NCI-H1417 (cell line): ENCODE measurements at places on chromosomes 3 and 15.

- no peak for DNase-seq
These were observed 74.3 kb downstream of the LIPC start for GRCh38 chr15:58506064-58506490.

DNA sequence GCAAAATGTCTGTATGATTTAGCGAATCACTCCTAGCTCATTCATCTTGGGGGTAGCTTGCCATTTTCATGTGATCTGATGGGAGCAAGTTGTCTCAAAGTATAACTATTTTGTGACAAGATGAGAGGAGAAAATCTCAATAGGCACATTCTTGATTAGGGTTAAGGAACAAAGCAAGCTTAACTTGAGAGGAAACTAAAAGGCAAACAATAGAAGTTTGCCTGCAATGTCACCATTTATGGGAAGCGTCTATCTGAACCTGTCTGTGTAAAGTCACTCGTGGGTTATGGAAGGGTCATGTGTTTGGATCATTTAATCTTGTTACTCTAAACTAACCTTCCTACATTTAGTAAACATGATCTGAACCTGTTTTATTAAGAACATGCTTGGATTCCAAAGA, 232.5 kb downstream of the CDIN1 start:
- DNase-seq: no peak

- DNase-seq: no peak
These were observed 1.9 kb downstream of the NDUFAF3 start for GRCh38 chr3:49023775-49024174.

DNA sequence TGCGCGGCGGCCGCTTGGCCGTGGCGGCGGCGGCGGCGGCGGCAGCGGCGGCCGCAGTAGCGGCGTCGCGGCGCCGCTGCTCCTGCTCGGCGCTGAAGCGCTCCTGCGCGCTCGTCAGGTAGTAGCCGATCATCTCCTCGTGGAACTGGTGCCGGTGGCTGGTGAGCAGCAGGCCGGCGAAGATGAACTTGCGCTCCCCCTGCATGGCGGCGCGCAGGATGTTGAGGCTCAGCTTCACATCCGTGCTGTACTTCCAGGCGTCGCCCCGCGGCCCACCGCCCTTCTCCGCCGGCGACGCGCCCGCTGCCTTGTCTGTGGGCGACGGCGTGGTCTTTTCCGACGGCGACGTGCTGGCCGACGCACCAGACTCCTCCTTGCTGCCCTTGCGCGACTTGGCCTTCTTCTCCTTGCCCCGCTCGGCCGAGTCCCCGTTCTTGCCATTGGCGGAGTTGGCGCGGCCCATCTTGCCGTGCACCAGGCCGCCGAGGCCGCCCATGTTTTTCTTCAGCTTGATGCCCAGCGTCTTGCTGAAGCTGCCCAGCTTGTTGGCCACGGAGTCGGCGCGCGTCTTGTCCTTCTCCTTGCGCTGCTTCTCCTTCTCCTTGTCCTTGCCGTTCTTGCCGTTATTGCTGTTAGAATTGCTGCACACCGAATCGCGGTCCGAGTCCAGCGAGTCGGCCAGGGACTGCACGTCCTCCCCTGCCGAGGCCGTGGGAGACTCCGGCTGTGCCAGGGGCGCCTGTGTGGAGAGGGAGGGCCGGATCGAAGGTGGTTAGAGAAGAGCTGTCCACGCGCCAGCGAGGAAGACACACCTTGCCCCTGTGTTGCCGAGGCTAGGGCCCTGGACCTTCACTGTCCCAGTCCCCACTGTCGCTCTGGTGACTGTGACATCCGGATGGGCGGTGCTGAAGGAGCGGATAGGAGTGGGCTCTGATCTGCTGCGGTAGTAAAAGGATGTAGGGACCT, 157.6 kb downstream of the KLF13 start:
- DNase-seq: no peak

DNA sequence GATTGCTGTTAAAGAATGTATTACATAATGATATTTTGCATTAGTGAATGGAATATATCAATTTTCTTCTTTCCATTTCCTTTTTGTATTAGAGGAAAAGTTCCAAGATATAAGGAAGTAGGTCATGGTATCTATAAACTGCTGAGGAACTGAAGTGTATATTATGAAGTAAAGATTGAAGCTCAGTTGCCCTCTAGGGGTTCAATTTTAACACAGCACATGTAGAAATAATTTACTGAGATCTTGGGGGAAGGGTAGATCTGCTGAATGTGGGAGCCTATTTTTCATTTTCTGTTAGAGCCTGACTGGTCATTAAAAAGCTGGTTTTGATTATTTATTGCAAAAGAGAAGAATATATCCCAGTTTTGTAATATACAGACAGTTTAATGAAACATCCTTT, 45.2 kb downstream of the CMC1 start:
- DNase-seq: no peak

GRCh38 chr15:68992696-68993095, 21.8 kb upstream of the NOX5 start:
- DNase-seq: no peak

DNA sequence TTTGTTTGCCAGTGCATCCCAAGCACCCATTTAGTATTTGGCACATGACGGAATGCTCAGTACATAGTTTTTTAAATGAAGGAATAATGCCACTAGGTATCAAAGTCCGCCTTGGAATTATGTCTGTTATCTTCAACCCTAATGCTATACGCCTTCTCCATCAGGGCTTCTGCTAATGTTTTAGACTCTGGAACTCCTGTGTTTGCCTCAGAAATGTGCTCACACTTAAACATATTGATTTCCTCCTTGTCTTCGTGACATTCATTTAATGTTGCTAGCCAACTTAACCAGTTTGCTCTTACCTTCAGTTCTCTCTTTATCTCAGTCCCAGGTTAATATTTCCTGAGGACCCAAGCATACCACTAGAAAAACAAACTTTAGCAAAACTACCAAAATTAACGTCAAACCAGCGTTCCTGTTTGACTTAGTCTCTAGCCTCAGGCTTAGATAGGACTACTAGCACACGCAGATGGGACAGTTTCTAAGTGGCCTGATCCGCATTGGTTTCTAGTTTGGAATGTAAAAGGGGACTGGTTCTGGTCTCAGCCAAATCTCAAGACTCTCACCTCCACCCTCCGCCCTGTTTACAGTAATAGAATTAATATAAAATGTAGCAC, 81.4 kb downstream of the IL1RAP start:
- DNase-seq: no peak

DNA sequence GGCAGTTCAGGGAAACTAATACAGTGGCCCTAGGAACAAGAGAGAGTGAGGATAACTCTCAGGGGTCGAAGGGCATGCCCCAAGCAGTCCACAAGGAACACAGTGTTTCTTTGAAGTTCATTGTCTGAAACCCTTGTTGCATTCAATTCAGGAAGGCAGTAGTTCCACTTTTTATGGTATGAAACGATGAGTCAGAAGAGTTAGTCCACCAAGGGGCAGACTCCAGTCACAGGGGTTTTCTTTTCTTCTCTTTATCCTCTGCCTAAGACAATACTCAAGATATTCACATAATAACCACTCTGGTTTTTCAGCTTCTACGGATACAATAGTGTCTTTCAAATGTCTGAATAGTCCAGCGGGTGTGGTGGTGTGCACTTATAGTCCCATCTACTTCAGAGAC, 23.7 kb upstream of the TICRR start:
- DNase-seq: no peak

- no peak for DNase-seq
These were observed 18.9 kb upstream of the FBN1 start for GRCh38 chr15:48664436-48664835.

DNA sequence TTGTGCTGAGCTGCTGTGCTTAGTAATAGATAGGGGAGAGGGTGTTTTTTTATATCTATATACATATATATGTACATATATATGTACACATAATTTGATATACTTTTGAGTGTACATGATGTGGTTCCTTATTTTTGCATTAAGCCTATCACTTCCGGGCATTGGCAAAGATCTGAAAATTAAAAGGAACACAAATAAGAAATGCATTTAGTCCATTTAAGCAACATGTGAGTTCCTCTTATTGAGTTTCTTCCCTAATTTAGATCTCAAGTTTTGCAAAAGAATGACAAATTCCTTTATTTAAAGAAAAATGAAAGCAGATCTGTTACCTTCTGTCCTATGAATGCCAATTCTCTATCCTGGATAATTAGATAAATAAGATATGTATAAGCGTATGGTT, 435.1 kb downstream of the LPP start:
- no peak for DNase-seq

DNA sequence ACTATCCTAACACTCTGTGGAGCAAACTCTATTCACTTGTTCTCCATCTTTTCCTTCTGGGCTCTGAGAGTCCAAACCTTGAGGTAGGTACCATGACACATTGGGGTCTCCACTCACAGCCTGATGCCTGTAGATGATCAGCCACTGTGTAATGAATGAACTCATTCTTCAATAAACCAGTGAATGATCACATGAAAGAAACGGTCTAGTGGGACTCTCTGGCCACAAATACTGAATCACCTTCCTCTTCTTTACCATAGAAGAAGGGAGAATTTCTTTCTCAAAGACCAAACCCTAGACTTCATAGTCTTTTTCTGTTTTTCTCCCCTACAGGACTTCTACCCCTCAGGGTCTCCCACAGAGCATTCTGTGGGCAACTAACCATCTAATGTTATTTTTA, 20.5 kb upstream of the ABHD2 start:
- DNase-seq: no peak

DNA sequence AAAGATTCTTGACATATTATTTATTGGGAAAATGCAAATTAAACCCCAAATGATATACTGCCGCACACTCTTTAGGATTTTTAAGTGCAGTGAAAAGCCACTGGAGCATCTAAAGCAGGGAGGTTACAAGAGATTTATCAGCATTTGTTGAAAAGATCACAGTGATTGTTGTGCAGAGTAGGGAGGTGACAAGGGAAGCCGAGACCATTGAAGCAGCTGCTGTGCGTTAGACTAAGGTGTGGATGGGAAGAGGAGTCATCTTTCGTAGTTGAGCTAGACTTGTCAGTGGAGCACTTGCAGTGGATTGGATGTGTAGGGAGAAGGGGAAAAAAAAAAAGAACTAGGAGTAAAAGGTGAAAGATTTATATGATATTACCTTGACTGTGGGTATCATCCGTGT, 854.6 kb downstream of the NTRK3 start:
- DNase-seq: no peak

GRCh38 chr3:129608087-129608935, 1.8 kb upstream of the PLXND1 start:
- peak; percentile 68 for DNase-seq

DNA sequence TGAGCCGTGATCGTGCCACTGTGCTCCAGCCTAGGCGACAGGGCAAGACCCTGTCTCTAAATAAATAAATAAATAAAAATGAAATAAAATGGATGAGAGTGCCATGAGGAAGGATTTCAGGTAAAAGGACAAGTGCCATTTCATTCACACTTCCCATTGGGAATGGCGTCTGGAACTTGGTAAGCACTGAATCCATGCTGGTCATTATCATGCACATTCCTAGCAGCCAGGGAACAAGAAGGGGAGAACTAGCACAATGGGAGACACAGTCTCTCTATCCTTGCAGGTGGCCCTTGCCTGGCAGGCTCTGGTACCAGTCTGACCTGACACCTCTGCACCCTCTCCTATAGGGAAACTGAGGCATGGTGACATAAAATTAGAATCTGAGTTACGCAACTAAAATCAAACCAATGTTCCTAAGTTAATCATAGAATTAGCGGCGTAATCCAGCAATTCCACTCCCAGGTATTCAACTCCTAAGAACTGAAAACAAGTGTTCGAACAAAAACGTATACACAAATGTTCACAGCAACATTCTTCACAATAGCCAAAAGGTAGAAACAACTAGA, 70.8 kb upstream of the MFGE8 start:
- no peak for DNase-seq

DNA sequence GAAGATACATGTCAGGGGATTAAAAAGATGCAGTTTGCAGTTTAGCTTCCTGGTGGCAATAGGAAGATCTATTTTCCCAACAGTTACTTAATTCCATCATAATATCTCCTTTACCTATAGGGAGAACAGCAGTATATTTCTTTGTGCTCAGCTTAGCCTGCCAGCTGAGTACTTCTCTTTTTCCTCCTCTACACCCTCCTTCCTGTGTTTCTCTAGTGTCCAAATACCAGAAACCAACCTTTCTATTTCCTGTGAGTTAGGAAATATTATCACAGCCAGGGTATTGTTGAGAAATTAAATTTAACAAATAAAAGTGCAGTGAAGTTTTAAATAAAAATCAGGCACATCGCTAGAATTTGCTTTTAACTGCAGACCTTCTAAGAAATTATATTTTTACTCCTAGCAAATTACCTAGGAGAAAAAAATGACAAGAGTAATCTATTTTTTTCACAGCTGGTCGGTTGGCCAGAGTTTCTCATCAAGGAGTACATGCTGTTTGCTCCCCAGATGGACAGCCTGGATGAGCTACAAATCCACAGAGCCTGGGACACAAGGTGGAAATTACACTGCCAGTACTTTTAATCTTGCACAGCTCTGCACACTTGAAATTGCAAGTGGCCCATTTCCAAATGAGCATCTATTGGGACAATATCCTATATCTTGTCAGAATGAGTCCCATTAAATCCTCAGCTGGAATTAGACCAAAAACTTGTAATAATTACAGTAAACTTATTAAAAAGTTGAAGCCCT, 185.2 kb upstream of the CFAP20DC start:
- no peak for DNase-seq

- no peak for DNase-seq
These were observed 25.6 kb downstream of the MITF start for GRCh38 chr3:69764861-69765260.

- DNase-seq: no peak
These were observed 4.6 kb upstream of the LMOD3 start for GRCh38 chr3:69126999-69127398.

DNA sequence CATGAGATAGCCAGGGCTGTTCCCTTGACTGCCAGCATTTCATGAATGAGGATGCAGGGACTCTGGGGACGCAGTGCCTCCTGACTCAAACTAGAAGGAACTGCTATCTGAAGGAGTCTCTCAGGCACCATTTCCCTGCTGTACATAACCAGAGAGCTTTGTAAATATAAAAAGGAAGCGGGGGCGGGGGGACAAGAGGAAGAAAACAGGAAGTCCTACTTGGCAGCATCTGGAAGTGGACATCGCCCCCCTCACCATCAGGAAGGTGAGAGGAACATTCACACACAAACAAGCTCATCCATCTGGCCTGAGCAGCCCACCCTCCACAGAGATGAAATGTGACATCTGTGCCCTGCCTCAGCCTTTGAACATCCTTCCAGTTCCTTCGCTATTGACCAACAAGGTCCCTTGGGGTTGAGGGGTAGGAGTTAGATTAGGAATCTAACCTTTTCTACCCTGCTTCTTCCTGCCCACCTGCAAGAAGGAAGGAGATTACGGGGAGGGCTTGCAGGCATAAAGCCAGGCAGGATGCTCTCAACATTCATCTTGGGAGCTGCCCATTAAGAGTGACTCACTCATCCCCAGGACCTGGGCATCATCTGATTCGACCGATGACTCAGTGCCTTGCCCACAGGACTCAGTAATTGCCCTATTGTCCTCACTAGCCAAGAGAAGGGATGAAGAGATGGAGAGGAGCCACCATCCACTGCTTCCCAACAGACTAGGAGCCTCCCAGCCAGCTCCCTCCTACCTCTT, 31.9 kb downstream of the SH3BP5 start:
- DNase-seq: no peak

DNA sequence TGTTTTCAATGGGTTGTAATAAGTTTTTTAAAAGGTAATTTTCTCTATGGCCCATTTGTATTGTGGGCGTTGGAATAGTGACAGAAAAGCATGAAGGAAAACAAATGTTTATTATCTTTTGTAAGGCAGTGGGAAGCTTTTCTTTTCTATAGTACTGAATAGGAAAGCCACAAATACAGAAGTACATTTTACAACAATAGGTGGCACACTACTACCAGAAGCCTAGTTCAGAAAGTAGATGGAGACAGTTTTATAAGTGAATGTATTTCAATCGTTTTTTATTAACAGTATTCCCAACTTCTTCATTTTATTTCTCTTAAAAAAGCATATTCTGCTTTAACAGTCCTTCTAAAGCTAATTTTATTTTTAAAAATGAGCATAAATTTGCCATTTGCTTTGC, 296.7 kb downstream of the PTPRG start:
- peak; percentile 27 for DNase-seq
